ENCODE measurements at places on chromosomes 7 and 10.

DNA sequence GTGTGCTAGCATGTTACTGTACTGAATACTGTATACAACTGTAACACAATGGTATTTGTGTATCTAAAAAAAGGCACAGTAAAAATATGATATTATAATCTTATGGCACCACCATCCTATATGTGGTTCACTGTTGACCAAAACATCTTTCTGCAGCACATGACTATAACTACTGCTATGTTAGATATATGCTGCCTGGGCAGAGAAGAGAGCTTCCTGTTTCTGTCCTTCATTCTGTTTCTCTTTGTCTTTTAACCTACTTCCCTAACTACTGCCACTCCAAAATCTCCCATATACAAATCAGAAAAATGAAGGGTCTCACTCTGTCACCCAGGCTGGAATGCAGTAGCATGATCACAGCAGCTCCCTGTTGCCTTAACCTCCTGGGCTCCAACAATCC lies 8.8 kb upstream of the FGL2 start:
- no peak for DNase-seq

DNA sequence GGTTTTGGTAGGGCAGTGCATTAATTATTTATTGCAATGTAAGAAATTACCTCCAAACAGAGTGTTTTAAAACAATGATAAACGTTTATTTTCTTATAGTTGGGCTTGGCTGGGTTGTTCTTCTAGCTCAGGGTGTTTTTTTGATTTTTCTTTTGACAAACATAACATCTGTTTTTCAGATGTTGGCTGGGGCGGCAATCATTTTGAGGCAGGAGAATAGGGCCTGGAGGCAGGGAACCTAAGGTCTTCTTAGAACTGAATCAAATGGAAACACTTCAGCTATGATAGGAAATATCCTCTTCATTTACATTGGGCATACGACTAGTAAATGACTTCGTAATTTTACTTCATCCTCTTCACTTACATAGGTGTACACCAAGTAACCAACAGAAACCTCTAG lies 47.4 kb upstream of the NAMPT start:
- no peak for DNase-seq

DNA sequence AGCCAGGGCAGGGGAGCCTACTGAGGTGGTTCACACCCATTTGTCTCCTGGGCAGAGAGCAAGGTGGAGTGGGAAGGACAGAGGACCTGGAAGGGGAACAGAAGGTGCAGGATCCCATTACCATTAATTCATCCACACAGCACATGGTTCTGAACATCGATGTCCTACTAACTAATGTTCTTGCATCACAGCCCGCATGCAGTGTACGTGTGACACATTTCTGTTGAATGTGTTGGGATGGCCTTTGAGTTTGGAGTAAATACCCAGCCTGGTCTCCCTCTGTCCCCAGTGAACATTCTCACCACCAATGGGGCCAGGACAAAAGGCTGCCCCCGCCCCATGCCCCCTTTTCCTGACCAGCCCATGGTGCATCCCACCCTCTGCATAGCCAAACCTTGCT lies 46.3 kb downstream of the FAM241B start:
- DNase-seq, result no peak

GRCh38 chr7:47591089-47591654 lies 9.3 kb upstream of the TNS3 start:
- no peak for DNase-seq

GRCh38 chr7:14626076-14626475 lies 276.5 kb downstream of the DGKB start:
- DNase-seq, result no peak

- DNase-seq, result no peak
These were observed 122.9 kb downstream of the LYZL1 start for GRCh38 chr10:29411666-29412315.

GRCh38 chr10:133235932-133236331 lies 1.7 kb upstream of the VENTX start:
- DNase-seq, result no peak

DNA sequence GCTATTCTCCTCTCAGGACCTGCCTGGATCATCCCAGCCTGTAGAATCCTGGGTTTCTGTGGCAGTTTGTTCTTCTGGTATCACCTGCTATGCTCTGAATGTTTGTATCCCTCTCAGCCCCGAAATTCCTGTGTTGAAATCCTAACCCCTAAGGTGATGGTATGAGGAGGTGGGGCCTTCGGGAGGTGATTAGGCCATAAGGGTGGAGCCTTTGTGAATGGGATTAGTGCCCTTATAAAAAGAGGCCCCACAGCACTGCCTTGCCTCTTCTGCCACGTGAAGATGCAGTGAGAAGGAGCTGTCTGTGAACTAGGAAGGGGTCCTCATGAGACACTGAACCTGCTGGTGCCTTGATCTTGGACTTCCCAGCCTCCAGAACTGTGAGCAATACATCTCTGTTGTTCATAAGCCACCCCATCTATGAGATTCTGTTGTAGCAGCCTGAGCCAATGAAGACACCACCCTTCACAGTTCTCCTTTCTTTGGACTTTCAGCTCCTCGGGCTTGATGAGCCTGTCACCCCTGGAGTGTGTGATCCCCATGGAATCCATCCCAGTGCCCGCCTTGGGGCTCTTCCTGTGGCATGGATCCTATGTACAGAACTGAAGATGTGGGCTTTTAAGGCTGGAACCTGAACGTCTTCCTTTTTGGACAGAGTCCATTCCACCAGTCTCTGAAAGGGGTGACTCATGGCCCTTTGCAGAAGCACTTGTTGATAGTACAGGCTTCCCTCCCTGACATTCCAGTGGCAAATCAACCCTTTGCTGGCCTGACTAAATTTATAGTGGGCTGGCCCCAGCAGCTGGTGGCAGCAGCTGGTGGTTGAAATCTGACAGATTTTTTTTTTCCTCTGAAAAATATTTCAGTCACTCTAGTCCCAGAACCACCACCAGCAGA lies 138.0 kb downstream of the TACC2 start:
- no peak for DNase-seq

GRCh38 chr7:46485481-46486065 lies 564.5 kb upstream of the IGFBP3 start:
- no peak for DNase-seq

DNA sequence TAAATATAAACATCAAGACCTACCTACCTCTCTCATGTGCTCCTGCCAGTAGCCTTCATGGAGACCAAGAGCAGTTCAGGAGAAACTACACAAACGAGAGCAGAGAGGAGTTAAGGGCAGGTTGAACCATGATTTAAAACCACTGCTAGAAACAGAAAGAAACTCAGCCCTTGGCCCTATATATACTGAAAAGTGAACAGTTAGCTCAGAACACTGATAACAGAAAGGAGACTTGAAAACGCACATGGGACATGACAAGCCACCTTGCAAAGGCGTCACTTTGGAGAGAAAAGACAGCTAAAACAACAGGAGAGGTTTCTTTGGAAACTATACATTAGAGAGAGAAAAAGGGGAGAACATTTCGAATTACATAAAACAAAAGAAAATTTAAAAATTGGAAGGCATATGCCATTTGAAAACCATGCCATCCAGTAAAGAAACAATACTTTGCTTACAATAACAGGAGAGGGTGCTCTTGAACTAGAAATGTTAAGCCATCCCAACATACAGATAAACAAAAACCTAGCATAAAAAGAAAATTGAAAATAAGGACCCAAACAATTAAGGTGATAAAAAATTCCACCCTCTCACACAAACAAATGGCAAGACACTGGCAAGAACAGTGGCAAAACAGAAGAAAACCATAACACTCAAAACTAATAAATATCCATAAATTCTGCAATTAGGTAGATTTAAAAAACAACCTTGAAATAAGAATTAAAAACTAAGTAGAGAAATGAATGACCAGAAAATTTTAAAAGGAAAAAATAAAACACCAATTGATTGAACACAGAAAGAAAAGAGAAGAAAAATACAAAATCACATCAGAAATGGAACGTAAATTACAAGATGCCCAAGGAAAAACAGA lies 232.7 kb downstream of the IMMP2L start:
- DNase-seq, result no peak

GRCh38 chr7:88146616-88147015 lies 73.2 kb downstream of the SRI start:
- no peak for DNase-seq

DNA sequence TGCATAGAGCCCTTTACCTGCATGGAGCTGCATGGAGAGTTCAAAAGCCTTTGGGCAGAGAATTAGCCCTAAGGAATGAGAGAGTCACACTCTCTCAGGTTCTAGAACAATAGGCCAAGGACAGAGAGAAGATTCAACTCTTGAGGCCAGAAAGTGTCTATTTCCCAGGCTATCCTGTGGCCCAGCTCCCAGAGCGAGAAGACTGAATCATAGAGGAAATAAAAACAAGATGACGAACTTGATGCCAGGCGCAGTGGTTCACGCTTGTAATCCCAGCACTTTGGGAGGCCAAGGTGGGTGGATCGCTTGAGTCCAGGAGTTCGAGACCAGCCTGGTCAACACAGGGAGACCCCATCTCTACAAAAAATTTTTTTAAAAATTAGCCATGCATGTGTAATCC lies 18.3 kb upstream of the PODXL start:
- no peak for DNase-seq

DNA sequence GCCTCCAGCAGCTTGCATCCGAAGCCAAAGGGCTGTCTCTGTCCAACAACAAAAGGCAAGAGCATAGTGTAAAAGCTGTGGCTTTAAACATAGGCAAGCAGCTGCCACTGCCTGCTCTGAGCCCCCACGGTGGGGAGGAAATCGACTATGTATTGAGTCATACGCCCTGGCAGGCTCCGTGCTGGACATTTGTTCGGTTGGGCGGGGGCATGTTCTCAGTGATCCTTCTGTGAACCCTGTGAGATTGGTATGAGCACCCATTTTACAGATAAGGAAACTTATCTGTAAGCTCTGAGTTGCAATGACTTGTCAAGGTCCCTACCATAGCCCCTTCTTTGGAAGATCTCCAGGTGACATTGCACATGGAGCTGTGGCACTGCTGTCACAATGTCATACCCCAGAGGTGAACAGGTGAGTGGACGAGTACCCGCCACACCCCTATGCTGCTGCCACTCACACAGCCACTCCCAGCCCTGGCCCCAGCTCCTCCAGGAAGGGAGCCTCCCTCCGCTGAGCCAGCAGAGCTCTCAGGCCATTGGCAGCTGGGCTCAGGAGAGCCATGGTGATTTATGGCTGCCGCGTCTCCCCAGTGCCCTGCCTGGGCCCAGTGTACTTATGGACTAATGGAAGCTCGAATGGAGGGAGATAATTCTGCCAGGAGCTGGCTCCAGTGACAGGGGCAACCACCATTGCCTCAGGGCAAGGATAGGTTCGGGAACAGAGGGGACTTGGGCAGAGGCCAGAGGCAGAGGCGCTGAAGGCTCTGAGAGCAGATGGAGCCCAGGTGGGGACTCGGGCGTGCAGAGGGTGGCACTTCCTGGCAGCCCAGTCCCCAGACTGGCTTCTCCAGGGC lies 43.7 kb downstream of the UNC5B start:
- no peak for DNase-seq

GRCh38 chr10:50541921-50542320 lies 81.8 kb downstream of the SGMS1 start:
- DNase-seq, result no peak

DNA sequence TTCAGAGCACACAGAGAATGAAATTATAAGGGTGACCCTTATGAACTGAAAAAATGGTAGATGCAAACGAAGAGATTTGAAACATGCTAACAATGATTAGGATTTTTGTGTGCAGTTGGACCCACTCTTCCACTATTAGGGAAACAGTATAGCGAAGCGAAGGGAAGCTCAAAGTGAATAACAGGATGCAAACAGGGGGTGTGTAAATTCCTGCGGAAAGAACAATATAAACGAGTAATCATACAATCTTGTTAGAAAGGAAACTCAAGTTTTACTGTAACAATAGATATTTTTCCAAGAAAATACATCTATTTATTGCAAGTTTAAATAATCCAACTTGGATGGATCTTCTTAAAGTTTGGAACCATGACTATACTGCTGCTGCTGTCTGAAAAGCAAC lies 14.7 kb downstream of the AHR start:
- DNase-seq, result no peak

- DNase-seq, result no peak
These were observed 52.6 kb downstream of the CHST3 start for GRCh38 chr10:72016608-72017300.

DNA sequence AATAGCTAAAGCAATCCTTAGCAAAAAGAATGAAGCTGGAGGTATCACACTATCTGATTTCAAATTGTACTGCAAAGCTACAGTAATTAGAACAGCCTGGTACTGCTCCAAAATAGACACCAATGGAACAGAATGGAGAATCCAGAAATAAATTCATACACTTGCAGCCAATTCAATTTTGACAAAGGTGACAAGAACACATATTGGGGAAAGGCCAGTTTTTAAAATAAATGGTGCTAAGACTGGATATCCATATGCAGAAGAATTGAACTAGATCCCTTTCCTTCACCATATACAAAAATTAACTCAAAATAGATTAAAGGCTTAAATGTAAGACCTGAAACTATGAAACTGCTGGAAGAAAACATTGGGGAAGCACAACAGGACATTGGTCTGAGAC lies 748.5 kb downstream of the DNAJB9 start:
- DNase-seq, result no peak

- DNase-seq, result no peak
These were observed 39.1 kb downstream of the TMEM106B start for GRCh38 chr7:12250232-12250631.

- DNase-seq, result no peak
These were observed 79.8 kb upstream of the PTN start for GRCh38 chr7:137423321-137423720.
